ENCODE measurements at places on chromosomes 7 and 10.
A peak's percentile ranks its signal among the peaks of the same experiment; 100 is the strongest.

DNA sequence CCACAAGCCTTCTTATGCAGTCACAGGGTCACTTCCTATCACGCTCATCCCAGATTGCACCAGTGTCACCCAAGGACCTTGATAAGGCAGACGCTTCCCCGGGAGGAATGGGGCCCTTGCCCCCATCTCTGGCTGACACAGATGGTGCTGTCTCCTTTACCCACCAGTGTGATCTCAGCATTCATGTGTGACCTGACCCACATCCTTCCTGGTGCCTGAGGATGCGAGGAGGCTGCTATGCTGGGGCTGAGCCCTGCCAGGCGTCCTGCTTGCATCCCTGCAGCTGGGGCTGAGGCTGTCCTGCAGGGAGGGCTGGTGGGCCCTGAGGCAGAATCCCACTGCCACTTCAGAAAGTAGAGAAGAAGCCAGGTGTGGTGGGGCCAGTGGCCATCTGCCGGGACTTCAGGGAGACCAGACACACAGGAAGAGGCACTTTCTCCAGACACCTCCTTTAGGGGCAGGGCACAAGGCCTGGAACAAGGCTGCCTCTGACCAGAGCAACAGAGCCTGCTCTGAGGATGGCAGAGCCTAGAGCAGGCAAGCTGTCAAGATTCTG, 35.3 kb downstream of the RASGEF1A start:
- no peaks in the 10 kb centered on the region for H3K4me1 ChIP-seq
- no peak for DNase-seq
- no peaks in the 10 kb centered on the region for H3K36me3 ChIP-seq

DNA sequence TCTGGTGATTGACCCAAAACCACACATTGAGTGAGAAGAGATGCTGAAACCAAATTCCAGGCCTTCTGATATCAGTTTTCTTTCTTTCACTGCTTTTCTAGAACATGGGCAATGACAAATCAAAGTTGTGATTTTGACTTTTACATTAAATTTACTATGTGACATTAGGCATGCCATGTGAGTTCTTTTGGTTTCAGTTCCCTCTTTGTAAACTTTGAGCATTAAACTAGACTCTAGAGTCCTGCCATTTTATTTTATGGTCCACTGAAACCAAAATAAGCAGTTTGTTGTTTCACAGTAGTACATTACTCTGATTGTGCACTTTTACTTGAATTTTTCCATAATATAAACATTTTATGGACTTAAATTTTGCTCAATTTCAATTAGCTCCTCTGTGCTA, 381.1 kb upstream of the SEMA3D start:
- no peak overlapping the region for H3K27ac ChIP-seq
- H3K27me3 ChIP-seq: no peaks in the 10 kb centered on the region
- H3K36me3 ChIP-seq: no peaks in the 10 kb centered on the region
- no peak for DNase-seq
- no peak overlapping the region for H3K4me3 ChIP-seq

DNA sequence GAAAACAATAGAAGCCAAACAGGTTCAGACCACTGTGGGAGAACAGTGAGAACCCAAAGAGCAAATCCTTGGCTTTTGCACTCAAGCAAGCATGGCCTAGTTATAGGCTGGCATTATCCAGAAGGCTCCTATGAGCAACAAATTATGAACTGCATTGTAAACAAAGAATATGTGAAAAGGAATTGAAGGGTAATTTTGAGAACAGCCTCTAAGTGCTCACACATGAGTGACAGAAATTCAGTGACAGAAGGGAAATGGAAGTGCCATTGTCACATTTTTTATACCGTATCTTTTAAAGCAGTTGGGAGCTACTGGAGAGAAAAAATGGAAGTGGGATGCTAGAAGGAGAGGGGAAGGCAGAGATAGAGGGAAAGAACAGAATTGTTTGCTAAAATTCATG, 114.2 kb downstream of the MACC1 start:
- H3K27ac ChIP-seq: no peak overlapping the region
- H3K36me3 ChIP-seq: no peaks in the 10 kb centered on the region
- H3K4me3 ChIP-seq: no peak overlapping the region
- no peak for DNase-seq

DNA sequence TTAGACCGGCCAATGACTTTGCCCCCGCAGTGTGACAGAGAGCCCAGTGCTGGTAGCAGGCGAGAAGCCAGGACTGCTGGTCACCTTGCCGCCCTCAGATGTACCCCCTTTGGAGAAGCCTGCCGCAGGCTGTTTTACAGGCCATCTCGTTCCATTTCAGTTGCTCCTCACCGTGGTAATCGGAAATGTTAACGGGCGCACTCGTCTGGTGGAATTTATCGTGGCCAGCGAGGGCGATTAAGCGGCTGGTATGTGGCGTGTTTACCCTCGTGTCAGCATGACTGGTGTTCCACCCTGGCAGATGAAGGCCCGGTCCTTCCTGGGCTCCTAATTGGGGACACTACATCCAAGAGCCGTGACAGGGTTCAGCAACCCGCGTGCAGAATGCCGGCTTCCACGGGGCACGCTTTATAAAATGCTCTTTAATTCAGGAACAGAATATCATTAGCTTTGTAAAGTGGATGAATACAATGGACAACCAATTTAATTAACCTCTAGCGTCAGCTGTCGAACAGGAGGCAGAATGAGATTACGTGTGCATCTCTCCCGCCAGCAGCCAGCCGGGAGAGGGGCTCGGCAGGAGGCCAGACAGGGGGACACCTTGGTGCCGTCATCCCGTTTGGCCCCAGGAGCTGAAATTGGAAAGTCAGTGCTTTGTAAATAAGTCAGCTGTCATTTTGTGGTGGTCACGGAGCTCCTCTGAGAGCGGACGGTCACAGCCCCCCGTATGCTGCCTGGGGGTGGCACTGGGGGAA, 108.3 kb downstream of the NKX6-2 start:
- H3K4me1 ChIP-seq: no peaks in the 10 kb centered on the region
- no peak for DNase-seq
- no peaks in the 10 kb centered on the region for H3K27me3 ChIP-seq
- H3K36me3 ChIP-seq: 0 out of 2 replicates have a peak, but pooled peaks cover 4% of the 10 kb centered on the region
- no peak overlapping the region for H3K27ac ChIP-seq

DNA sequence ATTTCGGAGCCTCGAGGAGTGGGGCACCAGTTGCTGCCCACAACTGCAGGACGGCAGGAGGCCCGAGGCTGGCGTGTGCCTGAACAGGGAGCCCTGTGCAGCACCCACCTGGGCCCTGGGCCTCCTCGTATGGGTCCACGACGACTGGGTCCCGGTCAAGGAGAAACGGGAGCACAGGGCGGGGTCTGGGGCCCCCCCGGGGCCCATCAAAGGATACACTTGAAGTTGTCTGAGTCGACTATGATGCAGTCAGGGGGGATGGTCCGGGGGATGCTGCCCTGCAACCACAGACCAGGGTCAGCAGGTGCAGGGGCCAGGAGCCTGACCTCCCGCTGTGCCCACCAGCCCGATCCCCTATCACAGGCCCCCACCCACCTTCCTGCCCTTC, 28.5 kb upstream of the NKX6-2 start:
- peaks cover 26% of the 10 kb centered on the region for H3K27me3 ChIP-seq
- no peak overlapping the region for H3K27ac ChIP-seq
- DNase-seq: no peak
- no peaks in the 10 kb centered on the region for H3K4me1 ChIP-seq

GRCh38 chr7:155928583-155928982, 116.3 kb upstream of the SHH start:
- H3K27me3 ChIP-seq: no peaks in the 10 kb centered on the region
- H3K27ac ChIP-seq: no peak overlapping the region
- no peaks in the 10 kb centered on the region for H3K36me3 ChIP-seq
- no peak for DNase-seq

- peaks cover 13% of the 10 kb centered on the region for H3K4me1 ChIP-seq
- H3K36me3 ChIP-seq: no peaks in the 10 kb centered on the region
- H3K4me3 ChIP-seq: no peak overlapping the region
These were observed 9.7 kb upstream of the ANK3 start for GRCh38 chr10:60399328-60399727.

DNA sequence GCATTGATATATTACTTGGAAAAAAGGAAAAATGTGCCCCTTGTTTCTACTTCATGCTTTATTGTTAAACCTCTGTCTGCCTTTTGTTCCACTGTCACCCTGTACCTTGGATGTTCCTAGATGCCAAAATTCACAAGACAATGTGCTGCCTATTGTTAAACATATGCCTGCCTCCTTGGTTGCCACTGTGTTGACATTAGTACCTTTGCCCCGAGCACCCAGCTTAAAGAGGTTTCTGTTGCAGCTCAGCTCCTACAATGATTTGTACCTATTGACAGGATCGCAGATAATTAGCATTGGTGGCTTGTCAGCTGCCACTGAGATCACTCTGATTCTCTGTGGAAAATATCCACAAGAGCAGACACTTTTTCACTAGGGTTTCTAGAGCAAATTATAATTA, 188.0 kb downstream of the KCND2 start:
- no peaks in the 10 kb centered on the region for H3K27me3 ChIP-seq
- DNase-seq: no peak
- no peak overlapping the region for H3K27ac ChIP-seq
- no peaks in the 10 kb centered on the region for H3K4me1 ChIP-seq

DNA sequence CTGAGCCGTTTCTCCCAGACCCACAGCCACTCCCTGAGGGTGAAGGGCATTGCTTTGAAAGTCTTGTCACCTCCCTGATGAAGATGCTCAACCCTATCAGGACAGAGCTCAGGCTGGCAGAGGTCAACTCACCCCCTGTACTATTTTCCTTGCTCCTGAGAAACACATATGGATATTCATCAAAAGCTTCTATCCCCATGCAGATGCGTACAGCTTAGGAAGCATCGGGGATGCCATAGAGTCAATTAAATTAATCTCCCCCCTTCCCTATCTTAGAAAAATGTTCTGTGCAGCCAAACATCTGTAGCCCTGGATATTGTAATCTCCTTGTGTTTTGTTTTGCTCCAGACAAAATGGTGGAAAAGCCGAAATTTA, 67.2 kb downstream of the EMX2 start:
- H3K4me1 ChIP-seq: peaks cover 17% of the 10 kb centered on the region
- 0 out of 2 replicates have a peak overlapping the region, but pooled peaks have one; percentile 28 for H3K27ac ChIP-seq
- DNase-seq: no peak
- H3K27me3 ChIP-seq: no peaks in the 10 kb centered on the region
- H3K4me3 ChIP-seq: no peak overlapping the region
- H3K36me3 ChIP-seq: no peaks in the 10 kb centered on the region

GRCh38 chr7:57364933-57365710, 84.9 kb upstream of the ZNF716 start:
- H3K4me3 ChIP-seq: no peak overlapping the region
- no peaks in the 10 kb centered on the region for H3K4me1 ChIP-seq
- H3K27ac ChIP-seq: no peak overlapping the region
- no peaks in the 10 kb centered on the region for H3K36me3 ChIP-seq

DNA sequence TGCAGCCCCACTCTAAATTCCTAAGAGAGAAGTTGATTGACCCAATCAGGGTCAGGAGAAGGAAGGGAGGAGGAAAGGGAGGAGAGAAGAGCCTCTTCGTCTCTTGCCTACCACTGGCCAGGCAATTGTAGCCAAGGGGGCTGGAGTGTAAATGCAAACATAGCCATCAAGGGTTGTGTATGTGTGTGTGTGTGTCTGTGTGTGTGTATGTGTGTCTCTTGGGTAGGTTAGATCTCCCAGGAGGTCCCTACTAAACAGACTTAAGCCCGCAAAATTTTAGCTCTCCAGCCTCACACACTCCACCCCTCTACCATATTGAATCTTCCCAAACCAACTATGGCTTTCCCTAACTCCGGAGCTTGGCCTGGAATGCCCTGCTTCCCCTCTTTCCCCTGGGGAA, 3.8 kb downstream of the LEP start:
- H3K4me3 ChIP-seq: no peak overlapping the region
- no peaks in the 10 kb centered on the region for H3K27me3 ChIP-seq
- no peaks in the 10 kb centered on the region for H3K36me3 ChIP-seq
- DNase-seq: no peak
- no peaks in the 10 kb centered on the region for H3K4me1 ChIP-seq

DNA sequence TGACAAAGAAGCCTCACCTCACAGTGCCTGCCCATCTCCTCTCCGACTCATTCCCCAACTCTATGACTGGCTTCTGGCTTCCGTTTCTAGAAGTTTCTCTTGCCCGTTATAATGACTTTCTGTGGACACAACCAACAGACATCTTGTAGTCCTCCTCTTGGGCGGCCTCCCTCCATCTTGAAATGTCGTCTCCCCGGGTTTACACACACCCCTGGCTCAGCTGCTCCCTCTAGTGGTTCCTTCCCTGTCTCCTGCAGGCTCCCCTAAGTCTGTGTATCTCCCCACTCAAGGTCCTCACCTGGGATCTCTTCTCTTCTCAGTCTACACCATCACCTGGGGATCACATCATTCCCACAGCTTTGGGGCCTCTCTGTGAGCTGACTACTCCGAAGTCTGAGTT, 123.4 kb upstream of the NEBL start:
- no peaks in the 10 kb centered on the region for H3K27me3 ChIP-seq
- H3K4me1 ChIP-seq: no peaks in the 10 kb centered on the region
- H3K4me3 ChIP-seq: no peak overlapping the region

- no peak for DNase-seq
- H3K27ac ChIP-seq: no peak overlapping the region
- no peak overlapping the region for H3K4me3 ChIP-seq
- no peaks in the 10 kb centered on the region for H3K27me3 ChIP-seq
- peaks cover 26% of the 10 kb centered on the region for H3K36me3 ChIP-seq
These were observed 5.5 kb upstream of the PRKAR1B start for GRCh38 chr7:732556-732955.

DNA sequence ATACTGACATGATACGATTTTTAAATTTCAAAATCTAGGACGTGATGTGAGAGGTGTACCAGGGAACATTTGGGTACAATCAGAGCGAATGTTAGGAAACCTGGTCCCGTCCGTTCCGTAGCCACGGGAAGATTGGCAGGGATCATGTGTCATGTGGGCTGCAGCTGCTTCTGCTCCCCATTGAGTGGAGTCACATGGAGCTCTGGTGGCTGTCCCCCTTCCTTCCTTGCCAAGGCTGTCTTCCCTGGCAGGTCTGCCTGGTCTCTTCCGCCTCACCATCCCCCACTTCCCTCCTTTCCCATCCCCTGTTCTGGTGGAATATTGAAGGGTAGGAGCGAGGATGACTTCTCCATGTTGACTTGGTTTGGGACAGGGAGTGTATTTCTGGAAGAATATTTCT, 33.8 kb upstream of the FAM180A start:
- no peaks in the 10 kb centered on the region for H3K36me3 ChIP-seq
- no peaks in the 10 kb centered on the region for H3K4me1 ChIP-seq
- DNase-seq: no peak
- no peak overlapping the region for H3K27ac ChIP-seq

GRCh38 chr7:35384761-35385700, 131.1 kb upstream of the TBX20 start:
- no peak overlapping the region for H3K27ac ChIP-seq
- peaks cover 14% of the 10 kb centered on the region for H3K4me1 ChIP-seq
- no peaks in the 10 kb centered on the region for H3K36me3 ChIP-seq

DNA sequence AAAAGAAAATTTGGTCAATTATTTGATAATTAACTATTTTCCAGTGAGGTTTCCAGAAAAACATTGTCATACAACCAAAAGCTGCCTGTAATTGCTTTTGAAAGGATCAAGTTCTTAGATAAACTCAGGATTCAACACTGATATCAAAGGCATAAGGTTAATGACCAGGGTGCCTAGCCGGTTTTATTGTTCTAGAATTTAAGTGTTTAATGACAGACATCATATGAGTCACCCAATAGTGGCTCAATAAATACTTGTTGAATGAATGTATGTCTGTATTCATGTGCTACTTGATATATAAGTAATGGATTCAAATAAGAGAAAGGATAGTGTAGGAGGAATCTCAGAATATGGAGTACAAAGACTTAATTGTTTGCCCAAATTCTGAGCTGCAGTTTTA, 196.1 kb upstream of the LRGUK start:
- no peak overlapping the region for H3K27ac ChIP-seq
- H3K4me3 ChIP-seq: no peak overlapping the region
- DNase-seq: peak; percentile 30
- H3K4me1 ChIP-seq: 0 out of 2 replicates have a peak, but pooled peaks cover 3% of the 10 kb centered on the region
- no peaks in the 10 kb centered on the region for H3K36me3 ChIP-seq

All from PC-3 (cell line).